ENCODE measurements at places on chromosomes 6 and 20.
A peak's percentile ranks its signal among the peaks of the same experiment; 100 is the strongest.

- DNase-seq, result no peak
Observed at GRCh38 chr6:163329991-163330390, 84.5 kb upstream of the QKI start.

GRCh38 chr6:4503700-4504099 is 272.5 kb upstream of the CDYL start:
- DNase-seq, result no peak

DNA sequence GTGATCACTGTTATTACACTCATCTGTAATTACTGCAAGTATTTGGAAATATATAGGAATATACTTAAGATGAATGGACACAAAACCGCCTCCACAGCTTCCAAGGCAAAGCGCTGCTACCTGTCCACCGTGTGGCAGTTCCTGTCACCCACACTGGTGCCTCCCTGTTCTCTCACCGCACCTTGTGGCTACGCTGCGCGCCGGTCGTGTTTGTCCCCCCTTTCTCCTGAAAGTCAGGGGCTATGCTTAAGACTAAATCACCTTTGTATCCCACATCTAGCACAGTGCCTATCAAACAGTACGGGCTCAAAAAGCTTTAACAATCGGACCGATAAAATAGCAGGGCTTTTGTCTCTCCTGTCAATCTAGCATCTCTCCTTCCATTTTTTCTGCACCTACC is 23.0 kb downstream of the LY86 start:
- no peak for DNase-seq

GRCh38 chr6:50381099-50381415 is 331.3 kb upstream of the DEFB112 start:
- DNase-seq, result no peak

DNA sequence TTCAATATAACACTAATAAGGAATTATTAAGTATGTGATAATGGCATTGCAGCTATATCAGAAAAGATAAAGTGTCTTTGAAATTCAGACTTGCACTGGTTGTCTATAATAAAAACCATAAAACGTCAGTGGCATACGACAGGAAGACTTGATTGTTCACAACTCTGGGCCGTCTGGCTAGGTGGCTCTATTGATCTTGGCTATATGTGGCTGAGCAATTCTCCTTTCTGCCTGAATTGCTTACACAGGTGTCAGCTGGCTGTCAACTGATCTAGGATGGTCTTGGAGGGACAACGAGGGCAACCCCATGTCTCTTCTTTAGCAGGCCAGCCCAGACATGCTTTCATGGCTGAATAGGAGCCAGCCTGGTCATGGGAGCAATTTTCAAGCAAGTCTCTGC is 359.1 kb downstream of the QKI start:
- no peak for DNase-seq

DNA sequence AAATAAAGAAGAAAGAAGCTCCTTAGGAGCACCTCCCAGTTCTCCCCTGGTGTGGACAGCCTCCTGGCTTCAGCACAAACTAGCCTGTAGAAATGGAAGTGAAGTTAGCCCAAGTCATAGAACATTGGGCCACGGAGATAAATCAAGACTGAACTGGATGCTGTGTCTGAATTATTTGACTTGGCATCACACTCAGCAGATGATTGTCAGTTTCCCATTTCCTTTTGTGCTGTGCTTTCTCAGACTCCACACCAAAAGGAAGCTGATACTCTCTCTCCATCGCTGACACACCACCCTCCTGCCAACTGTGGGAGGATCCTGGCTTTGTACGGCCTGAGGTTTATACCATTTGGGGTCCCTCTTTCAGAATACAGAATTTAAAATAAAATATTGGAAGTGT is 209.8 kb downstream of the TFAP2A start:
- no peak for DNase-seq

DNA sequence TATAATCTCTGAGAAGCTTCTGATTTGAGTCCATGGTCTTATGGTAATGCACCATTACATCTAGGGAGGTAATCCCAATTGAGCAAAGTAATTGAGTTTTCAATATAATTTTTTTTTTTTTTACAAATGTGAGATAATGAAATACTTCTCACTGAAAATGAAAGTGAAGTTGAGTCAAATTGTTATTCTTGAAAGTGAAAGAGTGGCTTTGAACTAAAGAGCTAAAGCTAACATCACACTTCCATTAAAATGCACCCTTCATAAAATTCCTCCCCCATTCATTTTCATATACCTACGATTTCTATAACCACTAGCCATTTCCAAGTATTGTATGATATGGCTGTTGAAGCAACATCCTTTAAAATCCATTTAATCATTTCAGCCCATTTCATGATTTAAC is 149.1 kb upstream of the IMPG1 start:
- DNase-seq, result no peak

GRCh38 chr6:17472653-17473183 is 79.3 kb downstream of the CAP2 start:
- DNase-seq, result no peak

GRCh38 chr6:158505194-158505593 is 54.7 kb upstream of the TMEM181 start:
- DNase-seq, result no peak

GRCh38 chr6:3442431-3443220 is 14.2 kb downstream of the SLC22A23 start:
- DNase-seq, result no peak

GRCh38 chr20:45935416-45936046 is 1.0 kb downstream of the PCIF1 start:
- DNase-seq, result no peak

DNA sequence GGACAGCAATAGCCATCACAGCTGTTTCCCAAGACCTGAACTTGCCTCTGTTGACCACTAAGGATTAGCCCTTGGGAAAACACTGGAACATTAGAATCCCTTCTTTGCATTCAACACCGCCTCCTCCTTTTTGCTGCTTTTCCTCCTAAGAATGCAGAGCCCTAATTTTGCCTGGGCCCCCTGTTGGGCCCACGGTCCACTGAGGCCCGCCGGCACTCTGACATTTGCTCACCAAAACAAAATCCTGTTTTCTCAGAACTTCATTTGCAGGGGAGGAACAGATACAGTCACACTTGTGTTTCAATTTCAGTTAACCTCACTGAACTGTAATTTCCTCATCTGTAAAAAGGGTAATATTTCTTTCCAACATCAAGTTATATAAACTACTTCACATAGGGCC is 116.0 kb upstream of the JARID2 start:
- no peak for DNase-seq

DNA sequence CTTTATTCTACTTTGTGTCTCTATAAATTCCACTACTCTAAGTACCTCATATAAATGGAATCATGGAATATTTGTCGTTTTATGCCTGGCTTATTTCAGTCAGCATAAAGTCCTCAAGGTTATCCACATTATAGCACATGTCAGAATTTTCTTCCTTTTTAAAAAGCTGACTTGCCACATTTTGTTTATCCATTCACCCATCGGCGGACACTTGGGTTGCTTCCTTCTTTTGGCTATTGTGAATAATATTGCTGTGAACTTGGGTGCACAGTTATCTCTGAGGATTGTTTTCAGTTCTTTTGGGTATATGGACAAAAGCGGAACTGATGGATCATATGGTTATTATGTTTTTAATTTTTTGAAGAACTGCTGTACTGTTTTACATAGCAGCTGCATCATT is 39.1 kb upstream of the ME1 start:
- no peak for DNase-seq

DNA sequence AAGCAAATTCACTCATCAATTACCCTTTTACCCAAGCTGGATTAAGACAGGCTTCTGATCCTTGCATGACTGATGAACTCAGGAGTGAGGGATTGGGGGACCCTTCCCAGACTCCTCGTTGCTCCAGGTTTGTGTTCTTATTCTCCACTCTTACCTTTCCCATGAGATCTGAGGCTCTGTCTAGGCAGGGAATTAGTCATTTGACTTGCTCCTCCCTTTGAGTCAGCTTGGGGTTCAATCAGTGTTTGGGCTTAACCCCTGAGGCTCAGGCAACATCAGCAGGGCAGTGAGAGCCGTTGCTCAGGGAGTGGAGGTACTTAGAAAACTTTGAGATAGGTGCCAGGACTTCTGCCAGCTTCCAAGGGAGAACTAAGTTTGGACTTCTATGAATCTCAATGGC is 20.7 kb upstream of the TOX2 start:
- DNase-seq, result no peak

GRCh38 chr20:18397030-18397429 is 69.8 kb downstream of the DZANK1 start:
- no peak for DNase-seq

DNA sequence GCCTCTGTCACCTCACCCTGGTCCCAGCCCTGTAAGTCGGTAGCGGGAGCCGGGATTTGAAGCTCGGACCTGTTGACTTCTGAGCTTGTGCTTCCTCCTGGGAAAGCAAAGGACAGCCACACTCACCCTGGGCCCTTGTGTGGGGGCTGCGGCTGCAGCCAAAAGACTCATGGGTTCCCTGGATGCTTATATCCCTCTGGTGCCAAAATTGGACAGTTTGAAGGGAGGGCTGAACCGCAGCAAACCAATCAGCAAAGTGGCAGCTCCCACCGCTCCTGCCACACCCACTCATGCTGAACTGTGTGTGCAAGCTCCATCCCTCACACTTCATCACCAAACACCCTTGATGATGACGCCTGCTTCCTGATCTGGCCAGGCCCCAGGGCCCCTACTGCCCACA is 3.9 kb upstream of the CCN5 start:
- DNase-seq, result no peak

DNA sequence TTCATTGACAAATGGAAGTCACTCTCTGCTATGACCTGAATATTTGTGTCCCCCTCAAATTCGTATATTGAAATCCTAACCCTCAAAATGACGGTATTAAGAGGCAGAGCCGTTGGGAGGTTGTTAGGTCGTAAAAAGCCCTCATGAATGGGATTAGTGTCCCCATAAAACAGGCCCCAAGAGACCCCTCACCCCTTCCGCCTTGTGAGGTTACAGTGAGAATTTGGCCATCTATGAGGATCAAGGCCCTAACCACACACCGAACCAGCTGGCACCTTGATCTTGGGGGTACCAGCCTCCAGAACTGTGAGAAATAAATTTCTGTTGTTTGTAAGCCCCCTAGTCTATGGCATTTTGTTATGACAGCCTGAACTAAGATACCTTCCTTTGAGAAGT is 52.5 kb upstream of the SLC22A16 start:
- DNase-seq, result no peak

DNA sequence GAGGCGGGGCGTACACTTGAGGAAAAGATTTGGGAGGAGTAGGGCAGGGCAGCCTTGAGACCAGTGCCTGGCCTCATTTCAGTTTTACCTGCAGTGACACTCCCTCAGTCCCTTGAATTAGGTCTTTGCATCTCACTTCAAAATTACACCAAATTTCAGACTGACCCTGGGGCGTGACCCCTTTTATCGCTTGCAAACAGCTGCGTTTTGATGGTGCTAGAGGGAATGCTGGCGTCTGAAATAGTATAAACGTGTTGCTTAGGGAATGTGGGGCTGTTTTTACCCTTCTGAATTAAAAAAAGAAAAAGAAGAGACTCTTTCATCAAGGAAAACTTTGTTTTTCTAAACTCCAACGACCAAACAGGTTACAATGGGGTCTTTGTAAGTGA is 21.0 kb downstream of the COL9A1 start:
- no peak for DNase-seq

DNA sequence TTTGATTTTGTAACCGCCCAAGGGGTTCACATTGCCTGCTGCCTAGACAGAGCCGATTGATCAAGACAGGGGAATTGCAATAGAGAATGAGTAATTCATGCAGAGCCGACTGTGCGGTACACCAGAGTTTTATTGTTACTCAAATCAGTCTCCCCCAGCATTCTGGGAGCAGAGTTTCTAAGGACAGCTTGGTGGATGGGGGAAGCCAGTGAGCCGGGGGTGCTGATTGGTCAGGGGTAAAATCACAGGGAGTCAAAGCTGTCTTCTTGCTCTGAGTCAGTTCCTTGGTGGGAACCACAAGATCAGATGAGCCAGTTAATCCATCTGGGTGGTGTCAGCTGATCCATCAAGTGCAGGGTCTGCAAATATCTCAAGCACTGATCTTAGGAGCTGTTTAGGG is 60.0 kb upstream of the EZR start:
- DNase-seq, result no peak

DNA sequence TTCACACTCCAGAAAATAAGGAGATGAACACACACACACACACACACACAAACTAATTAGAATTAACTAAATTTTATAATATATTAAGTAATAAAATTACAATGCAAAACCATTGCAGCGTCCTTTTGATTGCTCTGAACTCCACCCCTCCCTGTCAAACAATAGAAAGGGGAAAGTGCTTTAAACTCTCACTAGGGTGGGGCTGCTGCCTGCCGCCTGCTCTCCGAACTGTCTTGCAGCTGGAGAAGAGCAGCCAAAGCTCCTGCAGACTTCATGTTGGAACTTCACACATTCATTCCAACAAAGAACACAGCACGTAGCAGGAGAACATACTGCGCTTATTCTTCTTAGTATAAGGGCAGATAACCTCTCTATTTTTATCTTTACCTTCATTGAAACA is 83.2 kb downstream of the GCLC start:
- DNase-seq, result no peak

DNA sequence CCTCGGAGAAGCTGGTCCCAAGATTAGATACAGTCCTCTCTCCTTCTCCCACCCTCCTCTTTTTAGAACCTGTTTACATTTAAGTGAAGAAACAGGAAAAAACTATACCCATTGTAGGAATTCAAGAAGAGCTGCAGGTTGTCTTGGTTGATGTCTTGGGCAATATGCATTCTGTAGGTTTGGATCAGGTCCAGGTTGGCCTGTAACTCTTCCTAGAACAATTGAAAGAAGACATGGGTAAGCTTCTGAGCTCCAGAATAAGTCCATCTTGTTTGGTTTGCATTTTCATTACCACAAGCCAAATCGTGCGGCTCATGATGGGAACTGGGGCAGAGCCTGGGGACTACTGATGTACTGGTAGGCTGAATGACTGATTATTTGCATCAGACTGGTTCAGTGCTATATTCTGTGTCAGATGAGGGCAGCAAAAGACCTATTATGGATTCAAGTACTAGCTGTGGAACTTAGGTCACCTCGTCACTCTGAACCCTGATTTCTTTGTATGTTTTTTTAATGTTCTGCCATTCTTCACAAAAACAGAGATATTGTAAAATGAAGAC is 20.3 kb upstream of the SLA2 start:
- no peak for DNase-seq

DNA sequence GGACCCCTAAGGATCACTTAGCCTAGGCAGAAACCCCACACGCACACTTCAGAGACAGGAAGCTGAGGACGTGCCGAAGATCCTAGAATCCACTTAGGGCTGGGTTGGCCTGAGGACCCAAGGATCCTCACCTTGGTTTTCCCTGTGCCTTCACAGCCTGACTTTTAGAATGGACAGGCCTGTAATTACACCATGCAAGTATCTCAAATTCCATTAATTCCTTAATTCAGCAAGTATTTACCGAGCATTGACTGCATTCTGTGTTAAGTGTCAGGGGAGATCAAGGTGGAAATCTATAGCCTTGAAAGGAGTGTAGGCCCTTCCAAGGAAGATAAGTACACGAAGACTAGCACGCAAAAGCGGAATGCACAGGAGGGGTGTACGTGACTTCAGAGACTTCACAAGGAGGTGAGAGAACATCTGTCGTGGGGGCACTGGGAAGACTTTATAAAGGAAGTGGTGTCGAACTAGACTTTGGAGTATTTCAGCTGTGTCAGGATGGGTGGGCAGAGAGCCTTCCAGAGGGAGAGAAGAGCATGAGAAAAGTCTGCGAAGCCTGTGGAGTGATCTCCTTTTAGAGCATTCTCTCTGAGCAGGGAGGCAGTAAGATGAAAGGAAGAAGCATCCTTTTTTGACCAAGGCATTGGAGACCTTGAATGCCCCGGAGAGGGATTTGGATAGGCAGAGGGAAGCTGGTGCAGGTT is 4.0 kb downstream of the DSP start:
- no peak for DNase-seq

- peak; percentile 43 for DNase-seq
Observed at GRCh38 chr6:31541059-31541657, 645 bp downstream of the DDX39B start.

Measured in stimulated activated CD8-positive, alpha-beta memory T cell treated with anti-CD3 and anti-CD28 coated beads, Interleukin-7, amount 100 ng/mL, for 1 hour (primary cell).